AG09309 (cell line): ENCODE measurements at places on chromosomes 11 and 22.

DNA sequence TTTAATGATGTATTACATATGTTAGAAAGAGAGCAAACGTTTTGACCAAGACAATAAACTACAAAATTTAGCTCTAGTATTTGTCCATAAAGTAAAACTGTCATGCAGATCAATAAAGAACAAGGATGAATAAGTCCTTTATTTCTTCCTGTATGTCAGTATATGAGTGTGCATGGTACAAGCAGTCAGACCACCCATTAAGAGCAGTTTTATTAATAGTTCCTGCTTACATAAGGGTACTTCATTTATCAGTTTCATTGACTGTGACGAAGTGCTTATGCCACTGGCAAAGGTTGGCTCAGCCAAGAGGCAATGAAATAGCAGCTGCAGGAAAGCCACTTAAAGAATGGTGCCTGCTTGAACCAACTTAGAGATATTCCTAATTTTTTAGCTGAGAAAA lies 913.0 kb upstream of the CNTN5 start:
- DNase-seq = no peak

GRCh38 chr11:18697576-18697975 lies 1.0 kb upstream of the TMEM86A start:
- no peak for DNase-seq

GRCh38 chr22:17684245-17684644 lies 45.7 kb downstream of the BCL2L13 start:
- no peak for DNase-seq

- no peak for DNase-seq
Observed at GRCh38 chr11:12193515-12194336, 83.3 kb downstream of the MICAL2 start.

- no peak for DNase-seq
Observed at GRCh38 chr11:117641008-117641915, 155.8 kb downstream of the DSCAML1 start.

- DNase-seq = no peak
Observed at GRCh38 chr11:131744847-131745246, 374.4 kb downstream of the NTM start.

GRCh38 chr11:33480626-33481025 lies 220.0 kb downstream of the C11orf91 start:
- no peak for DNase-seq

GRCh38 chr11:2293531-2293971 lies 8.2 kb downstream of the C11orf21 start:
- no peak for DNase-seq

DNA sequence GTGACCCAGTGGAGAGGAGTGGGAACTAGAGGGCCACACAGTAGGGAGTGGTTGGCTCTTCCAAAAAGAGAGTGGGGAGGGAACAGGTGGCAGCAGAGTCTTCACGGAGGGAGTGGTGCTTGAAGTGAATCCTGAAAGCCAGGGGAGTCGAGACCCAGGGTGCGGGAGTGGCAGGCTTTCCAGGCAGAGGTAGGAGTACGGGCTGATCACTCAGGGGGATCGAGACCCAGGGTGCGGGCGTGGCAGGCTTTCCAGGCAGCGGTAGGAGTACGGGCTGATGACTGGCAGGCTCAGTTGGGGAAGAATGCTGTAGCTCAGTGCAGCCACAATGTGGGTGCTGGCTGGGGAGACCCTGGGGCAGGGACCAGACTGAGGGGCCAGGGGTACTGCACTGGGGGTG lies 148.2 kb downstream of the TBC1D22A start:
- no peak for DNase-seq

DNA sequence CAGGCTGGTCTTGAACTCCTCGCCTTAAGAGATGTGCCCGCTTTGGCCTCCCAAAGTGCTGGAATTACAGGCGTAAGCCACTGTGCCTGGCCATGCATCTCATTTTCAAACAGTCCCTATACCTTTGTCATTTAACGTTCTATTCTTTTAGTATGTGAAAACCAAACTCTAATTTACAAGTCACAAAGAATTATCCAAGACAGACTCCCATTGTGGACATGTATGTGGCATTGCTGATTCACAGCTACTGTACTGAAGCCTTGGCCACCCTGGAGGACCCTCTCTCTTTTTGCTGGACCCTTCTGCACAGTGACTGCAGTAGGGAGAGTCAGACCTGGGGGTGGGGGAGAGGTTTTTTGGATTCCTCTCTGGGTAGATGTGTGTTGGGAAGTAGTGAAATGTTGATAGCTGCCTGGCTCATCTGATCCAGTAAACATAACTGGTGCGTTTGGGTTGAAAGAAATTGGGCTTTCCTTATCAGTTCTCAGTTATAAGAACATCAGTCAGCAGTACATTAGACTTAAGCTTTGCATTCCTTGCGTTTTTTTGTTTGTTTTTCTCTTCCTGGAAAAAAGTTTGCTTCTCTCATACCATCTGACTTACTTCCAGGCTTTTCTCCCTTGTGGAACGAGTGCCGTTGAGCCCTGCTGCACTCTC lies 65.9 kb downstream of the MED15 start:
- DNase-seq = no peak

- no peak for DNase-seq
Observed at GRCh38 chr11:11346303-11346702, 6.7 kb downstream of the CSNK2A3 start.

GRCh38 chr11:98564233-98564632 lies 456.5 kb upstream of the CNTN5 start:
- no peak for DNase-seq

GRCh38 chr22:36191106-36191836 lies 10.3 kb downstream of the APOL4 start:
- peak; percentile 29 for DNase-seq

DNA sequence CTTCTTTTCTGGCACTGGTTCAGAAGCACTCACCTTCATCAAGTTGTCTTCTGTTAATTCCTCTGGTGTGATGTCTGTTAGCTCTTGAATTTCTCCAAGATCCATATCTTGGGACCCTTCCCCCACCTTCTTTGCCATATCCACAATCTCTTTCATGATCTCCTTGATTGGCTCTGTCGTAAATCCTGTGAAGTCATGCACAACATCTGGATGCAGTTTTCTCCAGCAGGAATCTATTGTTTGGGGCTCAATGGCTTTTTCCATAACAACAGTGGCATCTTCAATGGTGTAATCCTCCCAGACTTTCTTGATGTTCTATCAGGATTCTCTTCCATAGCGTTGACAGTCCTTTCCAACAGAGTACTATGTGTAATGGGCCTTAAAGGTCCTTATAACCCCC lies 96.9 kb downstream of the CSTPP1 start:
- DNase-seq = no peak

- no peak for DNase-seq
Observed at GRCh38 chr11:48014917-48015316, 34.6 kb downstream of the PTPRJ start.

DNA sequence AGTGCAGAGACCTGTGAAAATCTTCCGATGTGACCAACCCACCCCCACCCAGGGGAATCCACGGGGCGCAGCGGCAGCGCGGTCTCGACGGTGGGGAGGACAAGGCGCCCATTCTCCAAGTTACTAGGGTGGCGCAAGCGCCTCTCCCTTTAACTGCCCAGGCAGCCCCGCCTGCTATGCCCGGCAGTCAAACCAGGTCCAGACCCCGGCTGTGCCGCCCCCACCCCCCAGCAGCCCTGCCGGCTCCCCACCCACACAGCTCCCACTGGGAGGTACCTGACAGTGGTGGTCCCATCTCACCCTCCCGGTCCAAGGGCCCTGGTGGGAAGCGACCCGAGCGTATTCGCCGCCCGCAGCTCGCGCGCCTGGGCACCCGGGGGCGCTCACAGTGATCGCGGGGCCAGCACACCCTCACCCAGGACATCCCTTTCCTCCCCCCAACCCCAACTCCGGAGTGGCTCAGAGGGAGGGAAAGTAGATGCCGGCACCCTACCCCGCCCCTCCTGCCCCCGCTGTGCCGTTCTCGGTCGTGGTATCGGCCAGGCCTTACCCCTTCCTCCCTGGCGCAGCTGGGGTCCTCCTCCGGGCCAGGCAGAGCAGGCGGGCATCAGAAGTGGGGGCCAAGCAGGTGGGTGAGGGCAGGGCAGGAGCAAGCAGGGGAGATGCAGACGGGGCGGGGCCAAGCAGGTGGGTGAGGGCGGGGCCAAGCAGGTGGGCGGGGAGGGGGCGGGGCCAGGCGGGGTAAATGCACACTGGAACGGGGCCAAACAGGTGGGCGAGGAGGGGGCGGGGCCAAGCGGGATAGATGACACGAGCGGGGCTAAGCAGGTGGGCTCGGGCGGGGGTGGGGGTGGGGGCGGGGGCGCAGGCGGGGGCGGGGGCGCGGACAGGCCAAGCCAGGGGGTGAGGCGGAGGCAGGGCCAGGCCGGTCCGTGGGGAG lies at the start of gene TRPM5:
TRPM5 (minus strand) TSS at position 634 of the 940 bp plus-strand sequence. CDS start 21,478 bp downstream, outside the sequence.
- DNase-seq = no peak

DNA sequence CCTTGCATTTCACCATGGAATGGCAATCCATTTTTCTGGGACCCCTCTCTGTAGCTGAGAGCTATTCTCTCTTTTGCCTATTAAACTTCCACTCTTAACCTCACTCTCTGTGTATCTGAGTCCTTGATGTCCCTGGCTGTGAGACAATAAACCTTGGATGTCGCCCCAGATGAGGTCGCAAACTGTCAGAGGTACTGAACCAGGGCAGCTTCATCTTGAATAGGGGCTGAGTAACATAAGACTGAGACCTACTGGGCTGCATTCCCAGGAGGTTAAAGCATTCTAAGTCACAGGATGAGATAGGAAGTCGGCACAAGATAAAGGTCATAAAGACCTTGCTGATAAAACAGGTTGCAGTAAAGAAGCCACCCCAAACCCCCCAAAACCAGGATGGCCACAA lies 68.0 kb downstream of the RSF1 start:
- no peak for DNase-seq

DNA sequence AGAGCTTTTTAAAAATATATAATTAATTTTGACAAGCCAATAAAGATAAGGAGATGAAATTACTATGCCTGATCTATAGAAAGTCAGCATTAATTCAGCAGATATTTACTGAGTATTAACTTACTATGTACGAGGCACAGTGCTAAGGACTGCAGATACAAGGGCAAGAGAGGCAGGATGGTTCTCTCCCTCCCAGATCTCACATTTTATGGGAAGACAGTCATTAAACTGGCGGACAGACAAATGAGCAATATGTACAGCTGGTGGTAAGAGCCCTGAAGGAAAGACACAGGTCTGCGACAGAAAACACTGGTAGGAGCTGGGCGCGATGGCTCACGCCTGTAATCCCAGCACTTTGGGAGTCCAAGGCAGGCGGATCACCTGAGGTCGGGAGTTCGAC lies 36.8 kb downstream of the MCHR1 start:
- no peak for DNase-seq

- no peak for DNase-seq
Observed at GRCh38 chr11:93646399-93646798, 15.1 kb upstream of the CEP295 start.

DNA sequence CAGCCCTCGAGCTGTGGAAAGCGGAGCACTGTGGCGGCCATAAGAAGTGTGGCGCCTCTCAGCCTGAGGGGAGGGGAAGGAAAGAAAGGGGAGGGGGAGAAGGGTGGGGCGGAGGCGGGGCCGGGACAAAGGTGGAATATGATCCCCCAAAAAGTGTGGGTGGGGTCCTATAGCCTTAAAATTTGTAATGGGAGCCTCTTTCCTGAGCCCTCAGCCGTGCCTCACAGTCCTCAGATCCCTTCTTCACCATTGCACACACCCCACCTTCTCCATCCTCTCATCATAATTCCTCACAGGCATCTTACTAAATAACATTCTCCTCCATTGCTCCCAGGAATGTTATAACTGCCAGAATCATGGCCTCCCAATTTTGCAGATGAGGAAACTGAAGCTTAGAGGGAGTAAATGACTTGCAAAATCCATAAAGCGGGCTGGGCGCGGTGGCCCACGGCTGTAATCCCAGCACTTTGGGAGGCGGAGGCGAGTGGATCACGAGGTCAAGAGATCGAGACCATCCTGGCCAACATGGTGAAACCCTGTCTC lies 600 bp upstream of the RAB6A start:
- no peak for DNase-seq

- DNase-seq = no peak
Observed at GRCh38 chr22:49362211-49362839, 465.3 kb downstream of the BRD1 start.

DNA sequence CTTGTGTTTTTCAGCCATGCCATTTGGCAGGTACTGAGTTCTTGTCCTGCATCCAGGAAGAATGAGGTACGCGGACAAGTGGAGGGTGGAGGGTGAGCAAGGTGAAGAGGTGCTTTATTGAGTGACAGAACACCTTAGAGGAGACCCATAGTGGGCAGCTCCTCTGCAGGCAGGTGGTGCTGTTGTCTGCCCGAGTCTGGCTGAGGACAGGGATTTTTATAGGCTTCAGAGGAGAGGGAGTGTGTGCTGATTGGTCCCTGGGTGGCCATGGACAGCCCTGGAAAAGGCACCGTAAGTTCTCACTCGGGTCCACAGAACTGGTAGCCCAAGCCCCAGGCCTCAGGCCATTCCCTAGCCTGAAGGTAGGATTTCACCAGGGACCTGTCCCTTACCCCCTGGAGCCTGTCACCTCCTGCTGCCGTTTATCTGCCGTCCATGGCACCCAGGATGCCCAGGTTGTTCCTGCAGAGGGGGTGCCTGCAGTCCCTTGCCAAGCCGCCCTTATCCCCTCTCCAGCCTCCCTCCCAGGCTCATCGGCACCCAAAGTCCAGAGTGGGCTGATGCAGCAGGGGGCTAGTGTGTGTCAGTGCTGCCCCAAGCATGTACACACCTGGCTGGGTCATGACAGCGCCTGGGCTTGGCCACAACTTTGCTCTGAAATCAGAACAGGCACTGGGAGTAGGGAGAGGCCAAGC lies 213.6 kb downstream of the LRRC4C start:
- no peak for DNase-seq

DNA sequence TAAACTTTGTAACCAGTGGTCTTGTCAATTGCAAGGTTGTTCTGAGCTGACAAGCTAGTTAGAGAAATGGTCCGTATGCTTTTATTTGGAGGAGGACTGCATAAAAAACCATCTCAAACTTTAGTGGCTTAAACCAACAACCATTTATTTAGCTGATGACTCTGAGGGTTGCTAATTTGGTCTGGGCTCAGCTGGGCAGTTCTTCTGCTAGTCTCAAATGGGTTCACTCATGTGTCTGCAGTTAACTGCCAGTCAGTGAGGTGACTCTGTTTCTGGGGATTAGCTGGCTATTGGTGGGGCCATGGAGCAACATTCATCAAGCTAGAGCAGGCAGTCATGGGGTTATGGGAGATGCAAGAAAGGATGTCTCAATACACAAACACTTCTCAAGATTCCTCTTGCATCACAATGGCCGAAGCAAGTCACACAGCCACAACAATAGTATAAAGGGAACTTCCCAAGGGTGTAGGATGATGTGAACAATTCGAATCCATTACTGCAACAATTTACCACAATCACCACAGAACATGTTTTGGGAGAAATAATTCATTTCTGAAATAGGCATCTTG lies 521.9 kb downstream of the INSC start:
- DNase-seq = no peak
